ENCODE measurements at places on chromosomes 7 and 10.

DNA sequence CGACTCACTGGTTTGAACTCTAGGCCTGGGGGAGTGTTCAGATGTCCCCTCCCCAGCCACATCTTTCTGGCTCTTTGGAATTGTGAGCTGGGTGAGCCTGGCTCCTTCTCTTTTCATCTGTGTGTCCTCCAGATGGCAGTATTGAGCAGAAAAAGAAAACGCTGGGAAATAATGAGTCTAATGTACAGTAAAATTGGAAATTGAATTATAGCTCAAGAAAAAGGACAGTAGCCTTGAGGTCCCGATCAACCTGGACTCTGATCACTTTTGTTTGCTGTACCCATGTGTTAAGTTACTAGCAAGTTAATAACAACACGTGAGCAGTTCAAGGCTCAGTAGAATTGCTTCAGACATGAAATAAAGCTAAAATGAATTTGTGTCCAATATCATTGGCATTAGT, 77.9 kb downstream of the SNX10 start:
- DNase-seq = peak; percentile 60

- no peak for DNase-seq
Observed at GRCh38 chr7:39623732-39624441, 515 bp downstream of the RALA start.

- peak; percentile 4 for DNase-seq
Observed at GRCh38 chr7:114345494-114345893, 69.1 kb upstream of the FOXP2 start.

- DNase-seq = no peak
Observed at GRCh38 chr7:31492086-31492485, 21.8 kb upstream of the ITPRID1 start.

DNA sequence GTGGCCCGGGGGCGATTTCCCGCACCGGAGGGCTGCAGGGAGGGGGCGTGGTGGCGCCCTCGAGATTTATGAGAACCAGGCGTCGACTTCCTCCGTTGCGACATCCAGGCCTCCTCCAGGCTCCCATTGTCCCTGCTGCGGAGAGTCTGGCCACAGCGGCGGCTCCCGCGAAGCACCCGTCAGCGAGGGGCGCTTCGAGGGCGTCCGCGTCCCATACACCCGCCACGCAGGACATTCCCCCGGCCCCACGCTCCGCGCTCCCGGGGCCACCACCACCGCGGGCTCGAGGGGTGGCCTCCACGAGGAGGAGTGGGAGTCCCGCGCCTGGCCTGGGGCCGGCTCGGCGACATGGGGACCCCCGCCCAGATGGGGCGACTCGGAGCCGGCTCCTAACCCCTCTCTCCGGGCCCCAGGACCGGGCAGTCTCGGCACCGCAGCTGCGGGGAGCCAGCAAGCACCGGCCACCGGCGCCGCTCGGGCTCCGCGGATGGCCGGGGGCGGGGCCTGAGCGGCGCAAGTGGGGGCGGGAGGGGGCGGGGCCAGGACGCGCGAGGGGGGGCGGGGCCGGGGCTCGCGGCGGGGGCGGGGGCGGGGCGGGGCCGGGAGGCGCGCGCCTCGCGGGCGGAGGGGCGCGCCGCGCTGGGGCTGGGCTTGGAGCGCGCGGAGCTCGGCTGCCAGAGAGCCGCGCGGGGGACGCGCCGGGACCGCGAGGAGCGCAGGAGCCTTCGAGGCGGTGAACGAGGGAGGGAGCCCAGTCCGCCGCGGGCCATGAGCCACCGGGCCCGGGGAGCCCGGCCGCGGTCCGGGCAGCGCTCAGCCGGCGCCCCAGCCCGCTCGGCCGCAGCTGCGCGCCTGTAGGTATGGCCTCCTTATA, at the start of gene SH2B2:
SH2B2 (plus strand) TSS at position 632 of the 874 bp plus-strand sequence. CDS start 13,683 bp downstream, outside the sequence.
- peak; percentile 47 for DNase-seq

- peak; percentile 71 for DNase-seq
Observed at GRCh38 chr10:18312374-18313139, 172.3 kb downstream of the CACNB2 start.

DNA sequence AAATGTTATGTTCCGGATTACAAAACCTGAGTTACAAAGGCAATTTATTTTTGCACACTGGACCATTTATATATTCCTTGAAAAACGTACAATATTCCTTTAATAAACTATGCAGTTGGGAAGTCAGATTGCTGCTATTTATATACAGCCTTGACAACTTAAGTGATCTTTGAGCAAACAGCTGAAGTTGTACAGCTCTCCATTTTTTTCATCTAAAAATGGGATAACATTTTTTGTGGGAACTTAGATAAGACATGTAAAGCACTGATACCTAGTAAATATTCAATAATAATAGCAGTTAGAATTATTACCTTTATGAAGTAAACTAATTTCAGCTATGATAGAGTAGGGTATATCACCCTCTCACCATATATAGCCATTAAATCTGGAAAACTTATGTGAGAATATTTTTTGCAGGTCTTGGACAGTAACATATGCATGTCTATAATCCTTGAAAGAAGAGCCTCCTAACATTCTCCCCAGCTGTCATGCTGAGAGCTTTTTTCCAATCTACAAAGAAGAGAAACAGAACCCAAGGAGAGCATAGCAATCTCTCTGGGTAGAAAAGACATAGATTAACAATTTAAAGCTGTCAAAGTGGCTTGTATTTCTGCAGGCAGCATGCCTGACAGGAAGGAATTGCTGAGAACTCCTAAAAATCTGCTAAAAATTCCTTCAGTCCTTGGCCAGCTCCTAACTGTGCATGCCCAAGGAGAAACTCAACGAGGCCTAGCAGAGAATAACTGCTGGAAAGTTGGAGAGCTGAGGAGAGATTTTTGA, 326.0 kb downstream of the CRPPA start:
- peak; percentile 13 for DNase-seq

GRCh38 chr10:58291538-58292174, 22.7 kb downstream of the CISD1 start:
- DNase-seq = peak; percentile 81

- DNase-seq = no peak
Observed at GRCh38 chr10:66822801-66823200, 103.0 kb upstream of the LRRTM3 start.

DNA sequence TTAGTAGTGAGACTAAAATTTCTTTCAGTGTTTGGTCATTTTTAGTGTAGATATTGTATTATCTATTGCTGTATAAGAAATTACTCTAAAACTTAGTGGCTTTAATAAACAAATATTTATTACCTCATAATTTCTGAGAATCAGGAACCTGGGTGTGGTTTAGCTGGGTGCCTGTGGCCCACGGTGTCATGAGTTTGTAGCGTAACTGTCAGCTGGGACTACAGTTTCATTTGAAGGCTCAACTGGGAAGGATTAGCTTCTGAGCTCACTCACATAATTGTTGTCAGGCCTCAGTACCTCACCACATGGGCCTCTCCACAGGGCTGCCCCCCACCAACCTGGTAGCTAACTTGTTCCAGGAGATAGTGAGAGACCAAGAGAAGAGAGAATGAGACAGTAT, 98.5 kb downstream of the SRI start:
- DNase-seq = no peak

DNA sequence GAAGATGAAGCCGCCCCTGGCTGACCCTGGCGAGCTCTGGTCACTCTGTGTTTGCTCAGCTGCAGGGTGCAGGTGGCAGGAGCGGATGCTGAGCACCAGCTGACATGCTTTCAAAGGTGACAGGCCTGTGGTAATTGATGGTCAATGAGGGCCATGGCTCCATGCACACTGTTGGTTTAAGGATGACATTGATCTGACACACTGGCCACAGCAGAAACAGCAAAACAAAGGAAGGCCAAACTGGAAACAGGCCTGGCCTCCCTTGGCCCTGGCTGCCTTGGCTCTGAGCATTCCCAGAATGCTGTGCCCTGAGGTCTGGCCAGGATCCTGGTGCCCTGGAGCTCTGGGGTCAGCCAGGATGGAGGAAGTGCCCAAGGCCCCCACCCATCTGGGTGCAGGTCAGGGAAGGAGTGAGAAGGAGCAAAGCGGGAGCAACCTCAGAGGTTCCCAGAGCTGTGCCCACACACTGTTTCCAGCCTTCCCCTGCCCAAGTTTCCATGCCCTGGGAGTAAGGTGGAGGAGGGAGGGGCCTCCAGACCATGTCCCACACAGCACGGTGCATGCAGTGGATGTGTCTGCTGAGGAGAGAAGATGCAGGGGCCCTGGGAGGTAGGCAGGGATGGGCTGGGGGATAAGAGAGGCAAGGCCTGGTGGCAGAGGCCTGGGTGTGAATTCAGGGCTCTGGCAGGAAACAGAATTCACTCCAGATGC, 302.2 kb downstream of the RPS24 start:
- DNase-seq = peak; percentile 90

- no peak for DNase-seq
Observed at GRCh38 chr10:97095701-97096260, 90.0 kb downstream of the SLIT1 start.
